Daoy (cell line): ENCODE measurements at places on chromosomes 7 and 10. TPM values are rescaled to one million over a fixed set of nuclear protein-coding genes. Genes with fewer than 3 reads are reported as not detected.

DNA sequence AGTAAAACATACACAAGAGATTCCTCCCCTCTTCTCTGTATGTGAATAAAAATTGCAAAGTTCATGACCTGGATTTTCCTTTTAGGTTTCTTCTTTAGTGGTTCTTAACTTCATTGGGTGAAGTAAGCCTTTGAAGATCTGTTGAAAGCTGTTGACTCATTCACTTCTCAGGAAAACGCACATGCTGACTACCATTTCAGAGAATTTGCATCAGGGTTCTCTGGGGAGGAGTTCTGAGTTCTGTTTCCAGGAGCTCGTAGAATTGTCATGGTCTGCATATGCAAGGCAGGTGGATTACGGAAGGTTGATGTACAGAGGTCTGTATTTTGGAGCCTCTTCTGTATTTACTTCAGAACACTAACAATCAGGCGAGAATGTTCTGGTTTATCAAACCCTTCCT, 962 bp upstream of the SLC26A4 start:
- peak; percentile 54 for DNase-seq

HOXA4 gene
- 4.1 and 6.7 TPM in 2 replicates for total RNA-seq

DNA sequence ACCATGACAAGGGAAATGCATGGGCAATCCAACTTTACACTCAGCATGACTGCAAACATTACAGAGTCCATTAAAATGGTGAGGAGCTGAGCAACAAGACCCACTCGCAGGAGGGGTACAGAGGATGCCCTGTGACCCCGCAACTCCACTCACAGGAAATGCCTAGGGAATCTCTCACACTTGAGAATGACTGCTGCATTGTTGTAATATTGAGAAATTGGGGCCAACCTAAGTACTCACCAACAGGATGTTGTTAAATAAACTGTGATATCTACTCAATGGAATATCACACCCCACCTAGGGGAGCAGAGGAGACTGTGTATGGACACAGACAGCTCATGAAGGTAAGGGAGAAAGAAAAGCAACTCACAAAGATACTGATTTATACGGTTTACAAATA, 53.4 kb upstream of the CAMK2B start:
- peak; percentile 89 for DNase-seq

GRCh38 chr10:48695636-48696534, 11.2 kb downstream of the WDFY4 start:
- no peak for DNase-seq

DNA sequence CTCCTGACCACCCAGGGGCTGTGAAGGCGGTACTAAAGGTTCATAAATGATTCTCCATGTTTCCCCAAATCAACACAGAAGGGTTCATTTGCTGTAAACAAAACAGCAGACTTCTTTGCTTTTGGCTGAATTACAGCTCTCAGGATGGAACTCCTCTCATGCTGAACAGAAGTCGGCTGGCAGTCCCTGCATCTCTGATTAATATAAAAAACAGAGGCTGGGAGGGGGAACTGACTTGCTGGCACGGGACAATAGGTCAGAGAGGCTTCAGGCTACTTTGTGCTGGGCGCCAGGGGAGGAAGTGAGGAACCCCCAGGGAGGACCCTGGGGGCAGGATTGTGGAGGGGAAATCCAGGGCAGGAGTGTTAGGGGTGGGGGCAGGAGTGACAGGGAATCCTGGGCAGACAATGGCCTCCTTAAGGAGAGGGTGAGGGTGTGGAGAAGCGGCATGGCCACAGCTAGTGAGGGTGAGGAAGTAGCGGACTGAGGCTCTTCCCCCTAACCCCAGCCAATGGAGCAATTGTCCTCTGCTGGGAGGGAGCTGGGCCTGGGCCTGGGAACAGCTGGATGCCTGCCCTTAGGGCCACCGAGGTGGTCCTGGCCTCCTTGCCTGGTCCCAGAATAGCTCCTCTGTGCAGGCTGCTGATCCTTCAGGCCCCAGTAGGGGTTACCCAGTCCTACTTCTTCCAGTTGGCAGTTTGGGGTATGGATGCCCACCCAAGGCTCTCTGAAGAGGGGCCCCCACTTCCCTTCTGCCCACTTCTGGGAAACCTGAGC, 9.2 kb upstream of the SFRP5 start:
- peak; percentile 37 for DNase-seq

DNA sequence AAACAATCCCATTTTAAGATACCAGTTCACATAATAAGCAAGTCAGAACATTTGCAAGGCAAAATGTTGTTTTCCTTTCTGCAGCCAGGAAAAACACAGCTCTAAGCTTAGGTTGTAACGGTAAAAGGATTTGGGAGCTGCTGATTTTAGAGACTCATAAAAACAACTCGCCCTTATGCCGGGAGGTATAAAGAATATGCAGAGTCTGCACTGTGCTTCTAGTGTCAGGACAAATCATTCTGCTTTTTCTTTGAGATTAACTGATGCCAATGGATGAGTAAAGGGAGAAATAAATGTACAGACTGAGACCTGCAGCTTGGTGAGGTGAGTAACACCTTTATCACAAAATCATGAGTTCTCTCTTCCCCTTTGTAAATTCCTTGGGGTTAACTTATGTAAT, 2.0 kb upstream of the SFR1 start:
- DNase-seq: no peak

LDB3 gene
- 0.45 TPM in 1 of 2 replicates, not detected in the other for total RNA-seq

RNF32 gene
- 1.6 and 3.2 TPM in 2 replicates for total RNA-seq

GRCh38 chr7:142500366-142500765, 242.5 kb upstream of the PRSS58 start:
- DNase-seq: no peak

GRCh38 chr7:34567906-34568305, 90.1 kb upstream of the NPSR1 start:
- no peak for DNase-seq

GRCh38 chr10:77526868-77527617, 110.6 kb downstream of the KCNMA1 start:
- DNase-seq: no peak

DNA sequence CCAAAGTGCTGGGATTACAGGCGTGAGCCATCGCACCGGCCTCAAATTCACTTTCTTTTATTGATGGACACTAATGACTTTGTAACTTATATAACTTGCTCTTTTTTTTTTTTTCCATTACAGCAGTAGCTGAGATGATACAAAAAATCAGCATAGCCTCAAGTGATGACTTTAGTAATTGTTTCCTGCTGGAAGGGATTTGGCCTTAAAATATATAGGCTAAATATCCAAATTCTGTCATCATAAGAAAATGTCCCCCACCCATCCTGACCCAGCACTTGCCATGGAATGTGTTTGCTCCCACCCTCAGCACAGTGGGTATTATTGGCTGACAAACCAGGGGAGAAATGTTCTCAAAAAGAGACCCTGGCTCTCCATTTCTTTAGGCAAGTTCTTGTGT, 1264.1 kb upstream of the AUTS2 start:
- DNase-seq: no peak

- DNase-seq: no peak
Measured at GRCh38 chr7:131057794-131058070, 269.9 kb upstream of the MKLN1 start.

PNLIPRP1 gene
- total RNA-seq: not detected in 2 replicates

DNA sequence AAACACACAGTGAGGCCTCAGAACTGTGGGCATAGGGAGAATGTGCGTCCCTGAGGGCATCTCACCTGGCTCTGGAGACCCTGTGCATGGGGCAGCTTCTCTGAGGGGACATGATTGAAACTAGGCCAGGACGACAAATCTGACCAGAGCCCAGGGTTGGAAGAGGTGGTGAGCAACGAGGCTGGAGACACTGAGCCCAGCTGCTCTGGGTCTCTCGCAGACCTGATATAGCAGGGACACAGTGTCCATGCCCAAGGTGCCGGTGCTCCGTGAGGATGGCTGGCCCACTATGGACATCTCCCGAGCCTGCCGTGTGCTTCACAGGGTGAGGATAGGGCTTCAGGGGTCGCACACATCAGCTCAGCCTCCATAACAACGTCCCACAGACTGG, 49.3 kb upstream of the INSIG1 start:
- no peak for DNase-seq

LYZL1 gene
- not detected in 2 replicates for total RNA-seq

DNA sequence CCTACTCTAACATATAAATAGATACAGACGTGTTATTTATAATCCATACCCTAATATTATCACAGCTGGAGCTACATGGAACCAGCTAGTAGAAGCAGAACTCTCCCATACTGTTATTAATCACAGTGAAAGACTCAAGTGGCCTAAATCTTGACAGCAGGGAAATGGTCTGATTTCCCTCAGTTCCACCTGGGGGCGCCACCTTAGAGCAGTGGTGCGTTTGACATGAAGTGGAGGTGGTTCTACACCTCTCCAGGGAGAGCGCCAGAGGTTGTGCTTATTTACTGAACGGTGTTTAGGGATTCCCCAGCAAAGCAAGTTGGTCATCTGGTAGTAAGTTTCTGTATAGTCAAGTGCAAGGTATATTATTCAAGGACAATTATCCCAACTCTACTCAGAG, 17.6 kb downstream of the DNTT start:
- no peak for DNase-seq

CCL24 gene
- total RNA-seq: not detected in 2 replicates

BRI3 gene
- 9.6 and 14.4 TPM in 2 replicates for total RNA-seq

SFTPD gene
- not detected in 2 replicates for total RNA-seq

IL6 gene
- 74.2 and 77.6 TPM in 2 replicates for total RNA-seq

DNA sequence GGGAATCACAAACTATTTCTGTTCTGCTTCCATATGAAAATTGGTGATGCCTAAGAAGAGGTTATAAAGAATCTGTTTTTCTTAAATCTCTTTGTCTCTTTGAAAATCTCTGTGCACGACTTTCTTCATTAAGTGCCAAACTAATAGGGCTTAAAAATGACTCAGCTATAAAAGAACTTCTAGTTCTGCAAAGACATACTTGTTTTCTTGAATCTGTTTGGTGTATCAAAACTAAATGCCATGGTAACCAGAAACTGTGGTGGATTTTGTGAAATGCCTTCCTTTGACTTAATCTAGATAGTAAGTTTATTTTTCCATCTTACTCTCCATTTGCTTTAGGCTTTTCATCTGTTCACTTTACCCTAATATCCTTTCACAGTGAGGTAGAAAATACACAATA, 417.8 kb downstream of the PARD3 start:
- DNase-seq: no peak

DNA sequence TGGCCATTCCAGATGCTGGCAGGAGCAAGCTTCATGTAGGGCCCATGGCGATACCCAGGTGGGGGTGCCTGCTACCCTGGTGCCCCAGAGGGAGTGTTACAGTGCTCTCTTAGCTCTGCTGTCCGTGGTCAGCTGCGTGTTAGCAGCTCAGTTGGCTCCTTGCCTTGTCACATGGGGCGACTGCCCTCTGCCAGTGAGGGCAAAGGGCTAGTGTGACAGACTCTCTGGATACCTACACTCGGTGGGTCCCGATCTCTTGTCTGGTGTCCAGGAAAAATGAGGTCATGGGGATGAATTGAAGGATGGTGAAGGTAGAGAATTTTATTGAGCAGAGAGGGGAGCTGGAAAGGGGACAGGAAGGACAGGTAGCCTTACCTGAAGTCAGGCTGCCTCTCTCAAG, 152.2 kb downstream of the CYP26A1 start:
- no peak for DNase-seq
